NCI-H2081 treated with DMSO at 0.1 percent for 48 hours (cell line): ENCODE measurements at places on chromosomes 5 and 9.

DNA sequence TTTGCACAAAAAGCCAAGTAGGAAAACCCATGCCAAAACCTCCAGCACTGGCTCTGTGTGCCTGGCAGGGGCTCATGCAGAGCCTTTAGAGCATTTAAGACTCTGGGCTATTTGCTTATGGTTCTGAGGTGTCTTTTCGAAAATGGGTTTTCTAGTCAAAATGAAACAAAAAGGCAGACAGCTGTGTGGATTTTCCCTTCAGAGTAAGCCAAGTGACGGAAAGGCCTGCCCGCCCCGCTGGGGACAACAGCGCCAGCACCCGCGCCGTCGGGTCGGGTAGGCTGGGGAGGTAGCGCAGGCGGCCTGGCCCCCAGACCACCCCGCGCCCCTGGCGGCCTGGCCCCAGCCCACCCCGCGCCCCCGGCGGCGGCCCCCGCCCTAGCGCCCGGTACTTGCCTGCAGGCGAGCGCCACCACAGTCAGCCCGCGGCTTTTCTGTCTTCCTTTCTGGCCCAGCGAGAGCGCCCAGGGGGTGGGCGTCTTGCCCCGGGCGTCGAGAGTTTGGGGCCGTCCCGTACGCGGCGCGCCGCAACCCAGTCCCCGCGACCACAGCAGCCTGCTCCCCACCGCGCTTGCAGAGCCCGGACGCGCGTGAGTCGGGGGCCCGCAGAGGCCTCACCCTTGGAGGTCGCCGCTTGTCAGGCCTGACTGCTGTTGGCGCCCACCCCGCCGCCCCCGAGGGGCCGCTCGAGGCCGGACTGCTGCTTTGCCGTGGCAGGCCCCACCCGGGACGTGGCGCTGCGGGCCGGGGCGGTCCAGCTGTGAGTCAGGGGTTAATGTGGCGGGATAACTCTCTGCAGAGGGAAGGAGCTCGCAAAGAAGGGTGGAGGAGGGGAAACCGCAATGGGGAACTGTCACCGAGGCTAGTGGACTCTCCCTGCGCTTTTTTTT, at the start of gene TICAM2:
Gene TICAM2, minus strand, starts transcription at position 779 of the 890 bp plus-strand sequence. CDS start 21,223 bp downstream, outside the sequence.
- DNase-seq = no peak

GRCh38 chr5:160699301-160699700, 152.7 kb downstream of the ATP10B start:
- no peak for DNase-seq

DNA sequence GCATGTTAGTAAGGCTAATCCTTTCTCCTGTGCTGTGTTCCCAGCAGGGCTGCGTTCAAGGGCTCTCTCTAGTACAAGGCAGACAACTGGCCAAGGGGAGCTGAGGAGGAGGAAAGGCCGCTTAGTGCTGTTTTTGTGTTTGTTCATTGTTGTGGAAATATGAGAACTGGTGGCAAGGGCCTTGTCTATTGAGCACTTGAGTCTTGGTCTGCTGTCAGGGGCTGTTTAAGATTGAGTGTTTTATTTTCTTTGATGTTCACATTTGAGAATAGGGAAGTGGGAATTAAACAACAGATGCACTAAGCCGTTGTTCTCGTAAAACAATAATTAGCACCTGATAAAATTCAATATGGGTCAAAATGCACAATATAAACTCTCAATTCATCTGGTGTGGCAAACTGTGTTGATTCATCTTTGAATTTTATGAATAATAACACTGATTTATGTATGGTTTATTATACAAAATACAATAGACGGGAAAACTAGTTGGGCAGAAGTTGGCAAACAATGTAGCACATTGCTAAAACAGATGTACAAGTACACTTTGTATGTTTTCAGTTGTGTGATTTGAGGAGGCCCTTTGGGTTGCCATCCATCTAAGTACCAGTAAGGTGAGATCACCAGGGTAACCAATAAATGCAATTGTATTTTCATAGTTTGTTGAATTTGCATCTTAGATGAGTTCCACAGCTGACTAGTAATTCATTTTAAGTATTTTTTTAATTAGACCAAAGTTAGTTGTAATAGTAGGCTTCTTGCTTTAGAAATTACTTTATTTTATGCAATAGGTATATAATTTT, 97.6 kb upstream of the GRHPR start:
- DNase-seq = no peak

DNA sequence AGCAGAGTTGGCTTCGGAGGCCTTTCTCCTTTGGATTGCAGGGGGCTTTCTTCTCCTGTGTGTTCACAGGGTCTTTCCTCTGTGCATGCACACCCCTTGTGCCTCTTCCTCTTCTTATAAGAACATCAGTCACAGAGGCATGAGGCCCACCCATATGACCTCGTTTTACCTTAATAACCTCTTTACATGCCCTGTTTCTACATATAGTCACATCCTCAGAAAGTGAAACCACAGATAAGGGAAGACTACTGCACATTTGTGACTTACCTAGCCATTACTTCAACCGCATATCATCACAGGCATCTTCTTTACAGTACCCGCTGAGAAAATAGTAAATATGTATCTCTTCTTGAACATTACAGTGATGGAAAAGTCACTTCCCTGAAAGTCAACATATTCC, 204.9 kb upstream of the TARS1 start:
- DNase-seq = no peak

DNA sequence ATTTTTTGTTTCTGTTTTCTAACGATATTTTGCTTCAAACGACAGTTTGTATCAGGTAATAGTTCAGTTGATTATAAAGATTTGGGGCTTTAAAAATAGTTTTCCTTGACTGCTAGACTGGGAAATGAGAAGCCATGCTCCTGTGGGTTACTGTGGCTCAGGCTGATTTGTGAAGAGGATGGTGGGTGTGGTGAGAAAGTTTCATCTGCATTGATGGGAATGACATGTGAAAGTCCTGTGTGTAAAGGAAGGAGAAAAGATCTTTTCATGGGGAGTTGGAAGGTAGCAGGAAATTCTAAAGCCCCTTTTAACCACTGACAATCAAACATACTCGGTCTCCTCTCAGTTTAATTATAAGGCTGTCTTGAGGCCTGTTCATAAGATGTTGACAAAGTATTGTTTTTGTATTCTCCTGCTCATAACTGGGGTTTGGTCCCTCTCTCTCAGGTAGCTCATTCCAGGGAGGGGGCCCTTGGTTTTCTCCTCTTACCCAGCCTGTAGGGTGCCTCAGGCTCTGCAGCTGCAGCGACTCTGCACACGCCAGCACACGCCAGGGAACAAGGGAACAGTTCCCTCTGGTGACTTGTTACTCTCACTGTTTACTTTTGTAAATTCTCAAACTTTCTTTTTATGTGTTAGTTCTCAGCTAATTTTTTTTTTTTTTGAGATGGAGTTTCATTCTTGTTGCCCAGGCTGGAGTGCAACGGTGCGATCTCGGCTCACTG, 91.6 kb downstream of the CARTPT start:
- no peak for DNase-seq

DNA sequence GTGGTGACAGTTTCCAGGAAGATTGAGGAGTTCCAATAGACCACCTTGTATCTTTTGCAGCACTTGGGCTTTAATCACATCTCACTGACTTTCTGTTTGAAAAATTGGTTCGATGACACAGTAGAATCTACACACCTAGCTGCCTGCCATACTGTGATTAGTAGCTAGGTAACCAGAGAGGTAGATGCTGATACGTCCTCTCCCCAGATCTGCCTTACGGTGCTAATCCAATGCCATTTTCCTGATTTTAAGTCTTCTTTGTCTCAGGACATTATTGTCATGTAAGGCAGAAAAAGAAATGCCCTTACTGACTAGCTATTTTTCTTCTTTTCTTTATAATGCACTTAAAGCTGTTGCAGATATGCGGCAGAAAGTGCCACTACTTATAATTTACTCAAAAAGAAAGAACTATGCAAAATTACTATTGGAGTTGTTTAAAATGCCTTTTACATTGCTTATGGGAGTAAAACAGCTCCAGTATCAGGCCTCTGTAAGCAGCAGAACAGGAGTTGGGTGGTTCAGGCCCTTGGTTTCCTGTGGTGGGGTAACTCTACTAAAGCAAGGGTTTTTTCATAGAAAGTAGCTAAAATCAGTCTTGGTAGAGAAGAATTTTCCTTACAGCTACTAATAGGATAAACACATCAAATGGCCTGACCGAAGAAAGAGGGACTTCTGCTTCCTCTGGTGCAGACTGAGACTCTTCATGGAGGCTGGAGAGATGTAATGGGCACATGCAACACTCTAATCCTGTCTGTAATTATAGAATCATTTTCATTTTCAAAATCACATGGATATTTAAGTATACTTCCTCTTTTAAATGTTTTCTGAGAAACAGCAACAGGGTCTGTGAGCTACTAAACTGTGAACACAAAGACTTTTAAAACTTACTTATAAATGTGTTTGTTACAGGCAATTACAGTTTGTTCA, 177.2 kb downstream of the MAPKAP1 start:
- DNase-seq = no peak

DNA sequence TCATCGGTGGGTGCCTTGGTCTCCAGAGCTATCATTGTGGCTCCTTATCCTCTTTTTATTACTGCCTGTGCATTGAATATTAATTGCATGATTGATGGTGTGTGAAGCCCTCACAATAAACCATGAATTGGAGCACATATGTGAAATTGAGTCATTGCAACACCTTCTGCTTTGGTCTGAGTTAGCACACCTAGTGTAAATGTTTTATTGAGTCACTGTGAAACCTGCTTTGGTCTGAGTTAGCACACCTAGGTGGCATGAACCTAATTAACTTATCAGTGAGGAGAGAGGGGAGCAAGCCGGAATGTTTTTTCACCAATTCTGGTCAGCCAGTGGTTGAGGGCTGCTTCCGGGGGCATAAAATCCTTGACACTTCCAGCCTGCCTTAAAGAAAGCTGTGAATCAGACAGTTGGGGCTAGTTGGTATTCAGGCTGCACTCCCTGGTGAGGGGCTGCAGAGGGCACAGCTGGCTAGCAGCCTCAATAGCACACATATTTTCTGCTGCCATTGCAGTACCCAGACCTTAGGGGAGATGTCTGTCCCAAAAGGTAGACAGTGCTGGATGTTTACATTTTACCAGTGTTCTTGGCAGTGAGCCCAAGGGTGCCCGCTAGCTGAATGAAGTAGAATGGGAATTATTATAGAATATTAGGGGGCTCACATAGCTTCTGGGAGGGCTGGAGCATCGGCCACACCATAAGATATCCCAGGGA, 76.5 kb upstream of the GOLM1 start:
- DNase-seq = peak; percentile 79

DNA sequence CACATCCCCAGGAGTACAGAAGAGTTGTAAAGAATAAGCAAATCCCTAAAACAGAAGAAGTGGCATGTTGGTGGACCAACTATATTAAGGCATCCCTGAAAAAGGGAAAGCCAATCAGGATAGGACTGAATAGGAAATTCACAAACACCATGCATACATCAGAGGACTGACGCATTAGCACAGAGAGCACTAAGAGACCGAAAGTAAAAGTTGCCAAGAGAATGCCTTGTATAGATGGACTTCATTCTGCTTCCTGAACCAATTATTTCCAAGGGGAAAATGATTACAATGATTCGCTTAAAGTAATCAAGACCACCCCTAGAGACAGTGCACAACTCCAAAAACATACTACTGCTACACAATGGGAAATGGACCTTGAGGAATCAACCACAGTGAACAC, 33.5 kb downstream of the SHC3 start:
- no peak for DNase-seq

GRCh38 chr9:136807281-136808074, at the start of gene RABL6:
RABL6 (plus strand) TSS chr9:136807948; CDS start chr9:136808197, 249 bp downstream.
- no peak for DNase-seq

- no peak for DNase-seq
These were observed 1.4 kb downstream of the MEF2C start for GRCh38 chr5:88881571-88881971.

DNA sequence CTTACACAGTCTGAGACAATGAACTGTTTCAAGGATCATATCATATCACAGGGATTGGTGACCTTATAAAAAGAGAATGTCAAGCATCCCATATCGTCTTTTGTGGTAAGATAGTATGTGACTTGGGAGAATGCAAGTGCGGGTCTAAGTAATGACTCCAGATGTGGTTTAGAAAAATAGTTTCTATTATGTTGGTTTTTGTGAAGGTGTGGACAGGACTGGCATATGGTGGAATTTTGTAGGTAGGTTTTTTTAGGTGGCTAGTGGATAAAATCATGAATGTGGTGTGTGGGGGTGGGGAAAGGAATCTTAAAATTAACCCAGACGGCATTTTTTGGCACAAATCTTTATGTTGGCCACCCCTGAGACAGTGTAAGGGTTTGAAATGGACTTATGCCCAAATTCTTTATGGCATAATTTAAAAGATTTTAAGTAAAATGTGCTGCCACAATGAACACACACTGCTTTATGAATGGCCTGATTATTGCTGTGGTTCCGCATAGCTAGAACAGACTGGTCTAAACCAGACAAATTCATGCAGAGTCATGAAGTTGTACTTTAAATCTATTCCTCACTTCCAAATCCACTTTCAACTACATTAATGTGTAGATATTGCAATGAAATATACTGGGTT, 204.8 kb upstream of the HAPLN1 start:
- no peak for DNase-seq

DNA sequence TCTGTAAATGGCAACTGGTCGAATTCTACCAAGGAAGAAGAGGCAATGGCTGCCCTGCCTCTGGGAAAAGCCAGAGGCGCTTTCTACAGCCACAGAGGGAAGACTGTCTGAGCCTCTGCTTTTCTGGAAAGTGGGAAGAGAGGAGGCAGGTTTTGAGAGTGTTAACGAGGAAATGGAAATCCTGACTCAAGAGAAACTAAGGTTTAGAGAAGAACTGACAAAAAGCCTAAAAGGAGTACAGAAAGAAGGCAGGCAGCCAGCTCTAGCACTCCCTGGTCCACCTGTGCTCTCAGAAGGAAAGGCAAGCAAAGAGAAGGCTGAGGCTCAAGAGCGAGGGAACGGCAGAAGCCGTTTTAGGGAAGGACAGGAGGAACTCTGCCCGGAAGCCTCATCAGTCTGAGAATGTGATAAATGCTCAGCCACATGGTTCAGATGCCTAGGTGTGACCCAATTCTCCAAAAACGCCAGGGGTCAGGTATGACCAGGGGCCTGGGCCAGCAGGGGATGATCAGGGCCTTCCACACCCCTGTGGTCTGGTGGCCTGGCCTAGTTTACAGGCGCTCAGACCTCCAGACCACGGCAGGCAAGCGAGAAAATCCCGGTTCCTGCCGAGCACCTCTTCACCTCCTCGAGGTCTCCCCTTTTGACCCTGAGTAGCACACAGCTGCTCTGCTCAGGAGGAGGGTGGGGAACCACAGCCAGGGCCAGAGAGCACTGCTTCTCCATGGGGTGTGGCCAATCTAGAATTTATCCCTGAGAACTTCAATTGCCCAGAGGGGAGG, 79.9 kb upstream of the FBXW11 start:
- no peak for DNase-seq

GRCh38 chr5:123093111-123093600, 4.1 kb downstream of the PRDM6 start:
- no peak for DNase-seq

DNA sequence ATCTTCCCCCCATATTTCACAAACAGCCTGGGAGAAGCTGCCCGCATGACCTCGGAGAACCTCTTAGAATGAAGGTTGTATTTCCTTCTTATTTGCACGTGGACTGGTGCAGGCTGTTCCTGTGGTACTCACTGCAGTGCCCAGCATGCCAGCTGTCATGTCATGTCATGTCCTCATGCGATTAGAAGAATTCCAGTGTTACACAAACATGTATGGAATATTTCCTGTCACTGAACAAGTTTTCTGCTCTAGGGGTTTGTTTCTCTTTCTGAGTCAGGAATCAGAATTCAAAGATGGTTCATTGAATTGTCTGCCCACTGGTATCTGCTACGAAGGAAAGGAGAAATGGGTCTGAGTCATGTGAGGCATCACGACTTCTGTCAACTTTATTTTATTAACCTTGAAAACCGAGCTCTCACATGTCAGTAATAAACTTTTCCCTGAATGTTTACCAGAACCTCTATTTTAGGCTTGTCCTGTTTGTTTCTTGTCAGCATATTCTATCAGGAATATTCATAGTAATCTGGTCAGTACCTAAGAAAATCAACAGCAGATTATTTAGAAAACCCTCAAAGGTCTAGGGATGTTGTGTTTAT, 415.6 kb downstream of the GADD45G start:
- DNase-seq = no peak
